Activated T-cell treated with anti-CD3 and anti-CD28 coated beads for 1 hour (primary cell): ENCODE measurements at places on chromosomes 2 and 18.

- no peak for DNase-seq
Observed at GRCh38 chr2:20676353-20677215, 9.6 kb downstream of the GDF7 start.

- no peak for DNase-seq
Observed at GRCh38 chr18:54284981-54285785, 15.9 kb downstream of the POLI start.

GRCh38 chr2:121256720-121257479 lies 28.1 kb downstream of the TFCP2L1 start:
- DNase-seq, result no peak

DNA sequence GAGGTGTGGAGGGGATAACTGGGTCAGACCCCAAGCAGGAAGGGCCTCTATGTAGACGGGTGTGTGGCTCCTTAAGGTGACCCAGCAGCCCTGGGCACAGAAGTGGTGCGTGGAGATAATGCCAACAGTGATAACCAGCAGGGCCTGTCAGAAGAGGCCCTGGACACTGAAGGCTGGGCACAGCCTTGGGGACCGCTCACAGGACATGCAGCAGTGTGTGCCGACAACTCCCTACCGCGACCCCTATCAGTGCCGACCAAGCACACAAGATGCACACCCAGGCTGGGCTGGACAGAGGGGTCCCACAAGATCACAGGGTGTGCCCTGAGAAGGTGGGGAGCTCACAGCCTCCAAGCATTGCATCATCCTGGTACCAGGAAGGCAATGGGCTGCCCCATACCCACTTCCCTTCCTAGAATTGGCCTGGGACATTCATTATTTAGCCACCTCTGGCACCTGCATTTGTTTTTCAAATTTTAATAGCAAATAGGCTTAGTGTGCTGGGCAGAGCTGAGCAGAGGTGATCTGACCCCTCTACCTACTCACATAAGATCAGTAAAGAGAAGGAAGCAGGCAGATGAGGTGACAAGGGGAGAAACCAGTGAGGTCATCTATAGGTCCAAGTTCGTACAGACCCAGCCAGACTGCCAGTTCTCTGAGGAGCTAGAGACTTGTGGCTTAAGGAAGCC lies 55.2 kb downstream of the BCL11A start:
- DNase-seq, result no peak

GRCh38 chr2:15919716-15920434 lies 20.5 kb upstream of the MYCN start:
- DNase-seq, result no peak

GRCh38 chr2:102708847-102709559 lies 52.8 kb upstream of the TMEM182 start:
- no peak for DNase-seq

DNA sequence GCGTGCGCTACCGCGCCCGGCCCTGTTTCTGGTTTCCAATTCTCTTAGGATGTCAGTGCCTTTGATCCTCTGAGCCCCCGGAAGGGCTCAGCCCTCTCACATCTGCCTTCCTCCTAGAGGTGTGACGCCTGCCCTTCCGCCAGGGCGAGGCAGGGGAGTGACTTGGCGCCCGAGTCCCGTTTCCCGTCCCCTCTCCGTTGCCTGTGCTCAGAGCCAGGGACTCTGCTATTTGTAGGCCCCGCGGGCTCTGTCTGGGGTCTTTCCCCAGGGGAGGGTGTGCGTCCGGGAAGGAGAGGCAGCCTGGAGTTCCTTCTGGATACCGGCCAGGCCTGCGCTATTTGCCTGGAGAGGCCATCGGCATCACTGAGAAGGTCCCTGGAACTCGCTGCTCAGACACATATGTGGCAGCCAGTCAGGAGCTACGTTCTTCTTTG lies 103.7 kb upstream of the TAF1B start:
- peak; percentile 42 for DNase-seq

DNA sequence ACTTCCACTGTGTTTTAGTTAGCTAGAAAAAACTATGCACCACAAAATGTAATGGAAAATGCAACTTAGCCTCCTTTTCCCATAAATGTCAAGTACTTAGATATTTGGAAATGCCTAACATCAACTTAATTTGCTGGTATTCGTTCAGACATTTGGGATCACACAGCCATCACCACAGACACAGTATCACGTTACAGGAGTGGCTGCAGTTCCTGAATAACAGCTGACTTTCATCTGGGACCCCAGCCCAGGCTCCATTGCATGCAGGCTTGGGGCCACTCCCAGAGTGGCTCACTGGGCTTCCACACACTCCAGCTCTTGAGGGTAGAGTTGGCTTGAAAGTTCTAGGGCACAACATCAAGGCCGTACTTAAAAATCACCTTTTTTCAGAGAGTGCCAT lies 9.3 kb downstream of the TMEM182 start:
- DNase-seq, result no peak

- DNase-seq, result no peak
Observed at GRCh38 chr18:24514439-24514838, 54.0 kb downstream of the HRH4 start.

DNA sequence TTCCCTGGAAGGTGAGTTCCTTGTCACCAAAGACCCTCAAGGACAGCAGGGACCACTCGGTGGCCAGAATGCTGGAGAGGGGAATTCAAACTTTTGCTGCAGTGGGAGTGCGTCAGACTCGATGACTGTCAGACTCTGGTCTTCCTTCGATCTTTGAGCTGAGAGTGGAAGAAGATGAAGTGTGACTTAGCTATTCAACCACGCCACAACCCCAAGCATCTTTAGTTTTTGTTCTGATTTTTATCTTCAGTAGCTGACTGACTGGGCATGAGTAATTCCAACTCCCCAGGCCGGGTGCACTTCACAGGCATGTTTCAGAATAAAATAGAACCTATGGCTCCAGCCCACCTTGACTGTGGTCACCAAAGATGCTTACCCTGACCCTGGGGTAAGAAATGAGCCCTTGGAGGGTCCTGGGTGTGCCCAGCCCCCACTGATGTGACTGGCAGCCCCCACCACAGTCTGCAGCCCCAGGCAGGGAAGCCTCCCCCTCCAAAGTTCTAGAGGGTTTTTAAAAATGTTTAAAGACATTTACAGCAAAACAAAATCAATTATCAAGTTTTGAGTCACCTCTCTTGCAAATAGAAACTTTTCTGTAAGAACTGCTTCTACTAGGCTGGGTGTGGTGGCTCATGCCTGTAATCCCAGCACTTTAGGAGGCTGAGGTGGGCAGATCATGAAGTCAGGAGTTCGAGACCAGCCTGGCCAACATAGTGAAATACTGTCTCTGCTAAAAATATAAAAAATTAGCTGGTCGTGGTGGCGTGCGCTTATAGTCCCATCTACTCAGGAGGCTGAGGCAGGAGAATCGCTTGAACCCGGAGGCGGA lies 24.9 kb upstream of the YWHAQ start:
- DNase-seq, result peak; percentile 20

DNA sequence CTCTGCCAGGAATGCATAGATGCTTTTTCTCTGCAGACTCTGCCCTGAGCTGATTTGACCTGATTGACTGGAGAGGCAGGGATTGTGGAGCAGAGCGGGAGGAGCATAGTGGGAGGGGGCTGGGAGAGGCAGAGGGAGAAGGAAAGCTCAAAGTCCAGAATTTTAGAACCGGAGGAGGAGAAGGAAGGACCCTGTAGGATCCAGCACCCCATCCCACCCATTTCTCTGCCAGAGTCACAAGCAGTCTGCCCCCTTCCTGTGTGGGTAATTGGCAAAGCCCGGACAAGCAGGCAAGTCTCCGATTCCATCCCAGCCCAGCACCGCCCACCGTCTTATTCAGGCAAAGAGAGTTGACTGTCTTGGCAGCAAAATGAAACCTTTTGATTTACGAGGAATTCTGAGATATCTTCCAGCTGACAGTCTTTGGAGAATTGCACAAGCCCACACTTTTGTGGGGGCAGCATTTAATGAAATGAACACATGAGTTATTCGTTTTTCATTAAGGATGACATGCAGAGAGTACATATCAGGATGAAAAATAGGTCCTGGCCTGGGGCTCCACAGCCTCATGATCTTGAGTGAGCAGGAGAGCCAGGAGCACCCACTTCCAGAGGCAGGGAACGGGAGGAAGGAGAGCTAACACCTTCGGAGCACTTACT lies 103.1 kb downstream of the MCFD2 start:
- no peak for DNase-seq

- DNase-seq, result no peak
Observed at GRCh38 chr2:38386377-38386776, 9.3 kb upstream of the ATL2 start.

- no peak for DNase-seq
Observed at GRCh38 chr2:172783165-172783898, 47.7 kb downstream of the RAPGEF4 start.

GRCh38 chr2:181058378-181059269 lies 78.2 kb downstream of the UBE2E3 start:
- peak; percentile 9 for DNase-seq

GRCh38 chr2:119178776-119179175 lies 20.2 kb upstream of the C1QL2 start:
- DNase-seq, result no peak

DNA sequence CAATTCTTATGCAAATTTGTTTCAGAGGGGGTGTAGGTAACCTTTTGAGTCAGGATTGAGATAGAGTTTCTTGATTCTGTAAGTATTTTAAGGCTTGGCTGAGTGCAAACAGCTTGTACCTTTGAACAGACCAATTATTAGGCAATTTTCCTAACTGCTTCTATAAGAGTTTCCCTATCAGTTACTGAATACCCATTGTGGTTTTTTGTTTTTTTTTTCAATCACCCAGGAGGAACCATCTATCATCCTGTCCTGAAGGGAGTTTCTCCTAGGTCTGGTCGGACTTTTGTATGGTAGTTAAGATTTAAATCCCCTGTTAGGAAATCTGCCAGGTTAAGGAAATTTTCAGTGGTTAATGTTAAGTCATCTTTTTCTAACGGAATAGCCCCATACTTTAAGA lies 319.4 kb upstream of the SLC39A10 start:
- DNase-seq, result no peak

DNA sequence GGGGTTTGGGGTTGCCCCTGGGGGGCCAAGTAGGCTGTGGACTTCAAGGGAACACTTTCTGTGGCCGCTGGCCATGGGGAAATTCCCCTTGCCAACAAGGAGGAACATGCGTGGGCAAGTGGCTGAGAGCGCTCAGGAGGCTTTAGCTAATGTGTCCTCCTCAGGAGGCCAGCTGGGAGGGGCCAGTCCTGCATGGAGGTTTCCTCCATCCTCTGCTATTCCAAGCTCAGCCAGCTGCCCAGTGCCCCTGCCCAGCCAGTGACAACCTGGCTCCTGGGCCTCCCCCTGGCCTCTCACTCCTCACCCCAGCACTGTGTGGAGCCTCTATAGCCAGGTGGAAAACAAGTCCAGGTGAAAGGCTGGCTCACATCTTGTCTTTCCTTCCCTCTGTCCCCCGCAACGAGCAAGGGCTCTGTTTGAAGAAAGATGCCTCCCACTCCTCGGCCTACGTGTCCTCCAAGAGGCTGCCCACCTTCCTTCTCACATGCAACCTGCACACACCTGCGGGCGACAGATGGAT lies 64.4 kb upstream of the DAPL1 start:
- no peak for DNase-seq

DNA sequence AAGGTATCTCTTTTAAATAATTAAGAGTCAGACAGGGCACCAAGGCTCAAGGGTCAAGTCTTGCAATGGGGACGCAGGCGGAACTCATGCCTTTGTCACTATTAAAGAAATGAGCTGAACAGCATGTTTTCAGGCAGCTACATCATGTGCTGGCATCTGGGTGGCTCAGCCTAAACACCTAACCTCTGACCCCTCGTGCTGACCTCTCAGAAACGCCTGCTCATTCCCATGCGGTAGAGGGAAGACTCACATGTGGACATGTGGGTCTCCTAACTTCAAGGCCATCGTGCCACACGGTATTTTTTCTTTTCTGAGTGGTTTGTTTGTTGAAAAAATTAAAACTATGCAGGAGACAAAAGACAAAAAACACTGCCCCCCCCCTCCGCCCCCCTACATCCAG lies 31.3 kb downstream of the CYP27C1 start:
- no peak for DNase-seq

DNA sequence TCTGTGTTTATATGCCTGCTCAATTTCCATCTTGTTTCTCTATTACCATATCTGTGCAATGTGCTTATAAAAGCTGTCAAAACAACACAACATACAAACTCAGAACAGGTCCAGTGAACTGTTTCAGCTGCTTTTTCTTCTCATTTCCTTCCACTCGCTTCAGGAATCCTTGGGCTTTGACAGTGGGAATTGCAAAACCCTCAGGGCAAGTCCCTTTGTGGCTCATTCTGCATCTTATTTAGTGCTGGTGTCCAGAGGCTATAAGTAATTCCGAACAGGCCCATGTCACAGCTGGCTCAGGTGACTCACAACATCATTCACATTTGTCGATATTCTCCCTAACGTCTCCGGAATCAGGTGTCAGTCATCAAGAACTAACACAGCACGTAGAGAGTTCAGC lies 309.9 kb upstream of the ZNF521 start:
- no peak for DNase-seq

DNA sequence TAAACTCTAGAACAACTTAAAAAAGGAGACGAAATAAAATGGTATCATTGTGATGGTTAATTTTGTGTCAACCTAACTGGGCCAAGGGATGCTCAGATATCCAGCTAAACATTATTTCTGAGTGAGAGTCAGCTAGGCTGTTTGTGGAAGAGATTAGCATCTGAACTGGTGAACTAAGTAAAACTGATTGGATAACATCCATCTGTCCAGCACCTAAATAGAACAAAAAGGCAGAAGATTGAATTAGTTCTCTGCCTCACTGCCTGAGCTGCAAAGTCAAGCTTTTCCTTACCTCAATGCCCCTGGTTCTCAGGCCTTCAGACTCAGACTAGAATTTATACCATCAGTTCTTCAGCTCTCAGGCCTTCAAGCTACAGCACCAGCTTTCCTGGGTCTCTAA lies 30.0 kb downstream of the PPP3R1 start:
- DNase-seq, result no peak

- DNase-seq, result no peak
Observed at GRCh38 chr2:232843834-232844233, 26.2 kb upstream of the SNORC start.

DNA sequence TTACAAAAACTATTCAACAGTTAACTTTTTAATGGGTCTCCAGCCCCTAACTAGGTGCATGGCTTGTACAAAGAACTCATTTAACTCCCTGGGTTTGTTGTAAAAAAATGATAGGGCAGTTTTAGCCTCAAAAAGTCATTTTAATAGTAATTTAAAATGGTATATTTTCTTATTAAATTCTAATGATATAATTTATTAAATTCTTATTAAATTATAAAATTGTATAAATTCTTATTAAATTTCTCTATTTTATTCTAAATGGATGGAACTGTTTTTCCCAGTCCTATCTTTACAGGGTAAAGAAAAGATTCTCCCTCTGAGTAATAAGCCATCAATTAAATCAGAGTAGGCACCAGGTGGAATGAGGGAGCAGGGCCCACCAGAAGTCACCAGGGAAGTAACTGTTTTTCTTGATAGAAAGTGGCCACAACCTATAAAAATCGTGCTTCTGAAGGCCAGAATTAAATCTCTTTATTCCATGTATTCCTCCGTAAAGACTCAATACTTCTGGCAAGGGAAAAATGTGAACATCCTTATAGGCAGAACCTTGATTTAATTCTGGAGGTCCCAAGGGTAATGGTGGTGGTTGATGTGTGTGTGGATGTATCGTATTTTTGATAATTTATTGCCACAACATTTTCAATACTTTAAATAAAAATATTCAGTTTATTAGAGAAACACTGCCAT lies 814 bp downstream of the FKBP7 start:
- no peak for DNase-seq

GRCh38 chr2:128813352-128814034 lies 494.8 kb upstream of the HS6ST1 start:
- no peak for DNase-seq

- DNase-seq, result no peak
Observed at GRCh38 chr2:218027426-218028188, 24.8 kb upstream of the TNS1 start.

- no peak for DNase-seq
Observed at GRCh38 chr2:16057661-16058060, 117.3 kb downstream of the MYCN start.

GRCh38 chr2:1979569-1979968 lies 235.3 kb upstream of the PXDN start:
- DNase-seq, result no peak
